ENCODE measurements at places on chromosomes 1 and 21.

- peak; percentile 81 for DNase-seq
Observed at GRCh38 chr1:94926126-94926914, 590 bp downstream of the CNN3 start.

- peak; percentile 79 for DNase-seq
Observed at GRCh38 chr21:41564871-41565274, 56.9 kb upstream of the TMPRSS2 start.

GRCh38 chr1:10402729-10403274 is 3.9 kb downstream of the PGD start:
- no peak for DNase-seq

- DNase-seq: no peak
Observed at GRCh38 chr1:171252482-171252881, 4.2 kb downstream of the FMO1 start.

DNA sequence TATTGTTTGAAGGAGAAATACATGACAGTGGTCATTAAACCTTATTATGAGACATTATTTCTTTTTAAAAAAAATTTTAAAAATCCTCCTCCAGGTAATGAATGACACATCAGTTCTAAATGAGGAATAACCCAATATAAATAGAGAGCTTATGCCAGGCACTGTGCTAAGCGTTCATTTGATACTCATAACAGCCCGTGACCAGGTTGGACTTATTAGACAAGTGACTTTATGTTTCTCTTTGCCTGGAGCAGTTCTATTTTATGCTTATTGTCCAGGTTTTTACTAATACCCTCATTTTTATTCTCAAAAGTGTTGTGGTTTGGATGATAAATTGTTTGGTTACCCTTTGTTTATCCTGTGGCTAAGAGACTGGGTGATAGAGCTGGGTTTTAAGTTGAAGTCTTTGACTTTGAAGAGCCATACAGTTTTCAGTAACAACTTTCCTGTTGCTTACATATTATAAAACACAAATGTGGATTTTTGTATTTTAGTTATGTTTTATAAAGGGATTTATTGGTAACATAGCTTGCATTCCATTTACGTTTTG is 84.2 kb downstream of the RABGAP1L start:
- DNase-seq: no peak

- DNase-seq: peak; percentile 81
Observed at GRCh38 chr1:168708698-168709404, 20.2 kb downstream of the DPT start.

DNA sequence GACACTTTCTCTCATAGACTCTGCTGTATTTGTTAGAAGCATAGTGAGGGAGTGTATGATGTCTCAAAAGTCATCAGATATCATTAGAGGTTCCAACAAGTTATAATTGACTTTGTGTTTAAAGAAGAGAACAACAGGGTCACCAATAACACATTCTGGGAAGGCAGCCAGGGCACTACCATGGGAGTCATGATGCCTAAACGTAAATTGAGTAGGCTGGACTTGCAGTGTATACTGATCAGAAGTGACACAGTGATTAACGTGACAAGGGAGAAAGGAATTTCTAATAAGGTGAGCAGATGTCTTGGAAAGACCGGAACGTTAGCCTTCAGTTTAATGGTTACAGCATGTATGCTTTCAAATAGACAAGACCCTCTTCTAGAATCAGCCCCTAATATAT is 973.2 kb downstream of the NCAM2 start:
- no peak for DNase-seq

DNA sequence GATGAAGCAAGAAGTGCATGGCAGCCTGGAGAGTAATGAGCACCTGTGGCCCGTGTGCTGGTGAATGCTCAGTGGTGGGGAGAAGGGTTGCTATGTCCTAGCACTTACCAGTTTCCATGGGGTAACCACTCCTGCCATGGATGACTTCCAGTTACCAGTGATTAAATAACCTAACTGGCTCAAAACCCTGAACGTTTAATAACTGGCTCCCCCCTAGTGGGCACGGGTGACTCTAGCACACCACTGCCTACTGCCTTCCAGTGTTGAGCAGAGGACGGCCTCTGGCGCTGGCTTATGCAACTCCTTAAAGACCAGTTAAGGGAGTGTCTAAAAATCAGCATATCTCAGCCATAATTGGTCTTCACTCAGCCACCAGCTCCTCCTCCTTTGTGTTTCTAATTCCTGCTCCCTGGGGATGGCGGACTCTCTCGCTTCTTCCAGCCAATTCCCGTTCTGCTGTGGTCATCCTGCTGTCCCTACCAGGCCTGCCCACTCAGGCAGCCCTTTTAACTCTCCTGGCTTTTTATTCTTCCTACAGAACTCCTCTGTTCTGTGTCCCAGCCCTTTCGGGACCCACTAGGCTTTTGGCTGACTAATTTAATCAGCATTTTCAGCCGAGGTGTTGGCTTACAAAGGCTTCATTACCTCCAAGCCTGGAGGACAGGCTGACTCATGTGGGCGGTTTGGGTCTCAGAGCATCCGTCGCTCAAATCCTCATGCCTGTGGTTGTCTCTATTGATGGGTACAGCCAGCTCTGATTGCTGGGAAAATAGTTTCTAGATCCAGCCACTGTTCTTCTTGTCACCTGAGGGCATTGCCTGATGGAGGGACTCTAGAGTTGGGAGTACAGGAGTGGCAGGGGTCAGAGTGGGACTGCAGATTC is 332.4 kb downstream of the CAMTA1 start:
- peak; percentile 85 for DNase-seq

DNA sequence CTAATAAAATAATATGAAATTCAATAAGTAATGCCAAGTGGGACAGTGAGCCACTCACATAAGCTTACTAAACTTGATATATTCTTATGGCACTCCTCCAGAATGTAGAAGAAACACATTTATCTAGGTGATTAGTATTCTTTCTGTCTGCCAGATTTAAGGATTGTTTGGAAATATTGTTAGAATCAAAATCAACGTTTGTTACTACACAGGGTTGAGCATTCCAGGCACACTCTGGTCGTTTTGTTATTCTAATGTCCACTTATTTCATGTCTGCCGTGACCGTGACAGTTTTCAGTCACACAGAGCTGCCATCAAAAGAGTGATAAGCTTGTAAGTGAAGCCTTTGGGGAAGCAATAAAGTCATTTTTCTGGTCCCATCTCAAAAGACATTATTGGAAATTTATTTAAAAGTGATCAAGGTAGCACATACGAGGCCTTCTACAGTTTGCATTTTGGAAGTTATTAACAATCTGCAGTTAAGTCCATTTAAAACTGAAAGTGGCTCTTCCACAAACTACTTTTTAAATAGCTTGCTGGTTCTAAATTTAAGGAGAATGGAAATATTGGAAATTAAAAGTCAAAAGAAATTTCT is 38.0 kb downstream of the NFIA start:
- no peak for DNase-seq

- no peak for DNase-seq
Observed at GRCh38 chr1:86537928-86538695, 8.8 kb upstream of the CLCA4 start.

DNA sequence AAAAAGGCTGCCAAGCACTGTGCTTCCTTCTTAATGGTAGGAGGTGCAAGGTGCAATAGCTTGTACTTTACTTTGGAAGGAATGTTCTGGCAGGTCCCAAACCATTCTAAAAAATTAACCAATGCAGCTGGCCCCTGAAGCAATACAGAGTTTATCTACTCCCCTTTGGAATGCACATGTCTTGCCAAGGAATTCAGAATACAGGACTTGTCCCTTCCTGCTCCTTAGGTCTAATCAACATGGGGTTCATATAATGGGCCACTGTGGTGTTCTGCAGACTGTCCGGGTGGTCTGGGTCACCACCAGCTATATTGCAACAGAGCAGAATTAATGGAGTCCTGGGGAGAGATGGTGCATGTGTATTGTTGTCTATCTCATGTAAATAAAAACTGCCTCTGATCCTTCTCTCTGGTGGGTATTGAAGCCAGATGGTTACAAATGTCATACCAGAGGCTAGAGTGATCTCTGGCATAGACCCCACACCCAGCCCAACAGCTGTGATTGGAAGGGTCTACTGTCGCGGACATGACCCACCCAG is 112.8 kb downstream of the RIPK4 start:
- DNase-seq: peak; percentile 86

GRCh38 chr1:20982316-20982715 is 194.4 kb downstream of the EIF4G3 start:
- DNase-seq: peak; percentile 14

DNA sequence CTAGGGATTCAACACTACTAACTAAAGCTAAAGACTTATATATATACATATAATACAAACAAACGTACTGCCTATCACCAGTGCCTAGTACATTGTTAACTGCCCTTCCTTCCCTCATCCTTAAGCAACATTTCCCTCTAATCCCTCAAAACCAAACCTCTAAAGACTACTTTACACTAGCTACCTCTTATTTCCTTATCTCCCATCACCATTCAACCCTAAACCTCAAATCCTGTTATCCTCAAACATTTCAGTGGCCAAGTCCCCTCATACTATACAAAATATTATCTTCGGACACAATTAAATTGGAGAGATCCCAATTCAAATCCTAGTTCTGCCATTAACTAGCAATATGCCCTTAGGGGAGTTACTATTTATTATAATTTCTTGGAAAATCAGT is 3.7 kb downstream of the SCAF4 start:
- DNase-seq: no peak

DNA sequence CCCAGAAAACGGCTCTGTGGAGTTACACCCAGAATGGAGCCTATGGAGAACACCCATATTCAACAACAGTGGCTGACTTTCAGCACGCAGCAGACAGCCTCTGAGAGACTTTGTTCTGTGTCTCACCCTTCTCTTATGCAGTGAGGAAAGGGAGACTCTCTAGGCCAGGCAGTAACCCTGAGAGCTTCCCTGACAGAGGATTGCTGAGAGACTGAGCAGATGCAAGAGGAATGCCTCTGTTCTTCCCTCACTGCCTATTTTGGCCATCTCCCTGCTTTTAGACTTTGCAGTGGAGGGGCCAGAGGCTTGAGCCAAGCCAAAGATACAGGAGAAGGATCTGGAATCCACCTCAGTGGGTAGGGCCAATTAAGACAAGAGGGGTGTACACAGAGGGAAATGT is 41.8 kb upstream of the SLC16A1 start:
- DNase-seq: peak; percentile 28

DNA sequence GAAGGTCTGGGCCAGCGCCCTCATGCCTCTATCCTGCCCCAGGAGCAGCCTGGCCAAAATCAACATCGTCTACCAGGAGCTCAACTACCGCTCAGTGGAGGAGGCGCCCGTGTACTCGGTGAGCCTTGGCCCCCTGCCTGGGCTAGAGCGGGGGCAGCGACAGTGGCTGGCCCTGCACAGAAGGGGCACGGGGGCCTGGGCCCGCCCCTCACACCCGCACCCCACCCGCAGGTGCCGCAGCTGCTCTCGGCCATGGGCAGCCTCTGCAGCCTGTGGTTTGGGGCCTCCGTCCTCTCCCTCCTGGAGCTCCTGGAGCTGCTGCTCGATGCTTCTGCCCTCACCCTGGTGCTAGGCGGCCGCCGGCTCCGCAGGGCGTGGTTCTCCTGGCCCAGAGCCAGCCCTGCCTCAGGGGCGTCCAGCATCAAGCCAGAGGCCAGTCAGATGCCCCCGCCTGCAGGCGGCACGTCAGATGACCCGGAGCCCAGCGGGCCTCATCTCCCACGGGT is 10.8 kb downstream of the SCNN1D start:
- DNase-seq: no peak

GRCh38 chr1:223716302-223716862 is 4.0 kb downstream of the CAPN2 start:
- peak; percentile 30 for DNase-seq

- DNase-seq: no peak
Observed at GRCh38 chr1:12326986-12327385, 97.2 kb downstream of the VPS13D start.
